ENCODE measurements at places on chromosomes 13 and 19.
A peak's percentile ranks its signal among the peaks of the same experiment; 100 is the strongest.

GRCh38 chr13:80160110-80160509 lies 180.8 kb downstream of the SPRY2 start:
- no peak for DNase-seq

GRCh38 chr13:20331419-20331818 lies 99.3 kb upstream of the GJB6 start:
- no peak for DNase-seq

GRCh38 chr13:73708393-73708985 lies 425.7 kb downstream of the KLF12 start:
- peak; percentile 67 for DNase-seq

DNA sequence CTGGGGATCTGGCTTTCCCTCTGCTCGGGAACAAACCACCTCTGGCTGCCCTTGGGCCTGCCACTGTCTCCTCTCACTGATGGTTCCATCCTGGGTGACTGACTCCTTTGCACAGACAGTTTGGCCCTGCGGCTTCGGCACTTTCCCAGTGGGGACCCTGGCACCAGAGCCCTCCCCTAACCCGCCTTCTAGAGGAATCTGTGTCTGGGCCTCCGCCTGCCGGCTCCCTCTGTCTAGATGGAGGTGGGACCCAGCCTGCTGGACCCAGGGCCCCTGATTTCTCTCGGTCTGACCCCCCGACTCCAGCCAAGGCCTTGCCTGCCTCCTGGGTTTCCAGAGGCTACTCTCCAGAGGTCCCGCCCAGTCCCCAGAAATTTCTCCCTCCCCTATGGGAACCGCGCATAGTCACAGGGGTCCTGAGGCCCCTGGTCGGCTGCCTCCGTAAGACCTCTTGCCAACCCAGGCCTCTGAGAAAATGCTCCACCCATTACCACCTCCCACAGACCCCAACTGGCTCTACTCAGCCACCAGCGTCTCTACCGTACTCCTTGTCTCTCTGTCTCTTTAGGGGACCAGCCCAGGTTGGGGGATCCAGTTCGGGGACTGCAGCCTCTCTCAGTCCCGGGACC lies 2.7 kb downstream of the CCDC106 start:
- DNase-seq, result no peak

DNA sequence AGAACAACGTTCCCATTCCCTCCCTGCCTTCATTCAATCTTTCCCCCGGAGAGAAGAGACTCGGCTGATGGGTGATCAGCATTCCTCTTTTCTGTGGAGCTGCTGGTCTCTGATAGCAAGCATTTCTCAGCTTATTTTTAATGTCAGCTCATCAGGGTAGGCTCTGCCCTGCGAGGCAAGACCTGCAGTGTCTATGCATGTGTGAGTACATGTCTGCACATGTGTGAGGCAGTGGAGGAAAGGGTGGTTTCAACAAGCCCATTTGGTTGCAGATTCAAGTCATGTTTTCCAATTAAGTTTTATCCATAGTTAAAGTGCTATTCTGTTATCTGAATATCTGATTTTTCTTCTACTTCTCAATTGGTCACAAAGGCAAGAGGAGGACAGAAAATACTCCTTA lies 19.5 kb downstream of the SLC10A2 start:
- no peak for DNase-seq

DNA sequence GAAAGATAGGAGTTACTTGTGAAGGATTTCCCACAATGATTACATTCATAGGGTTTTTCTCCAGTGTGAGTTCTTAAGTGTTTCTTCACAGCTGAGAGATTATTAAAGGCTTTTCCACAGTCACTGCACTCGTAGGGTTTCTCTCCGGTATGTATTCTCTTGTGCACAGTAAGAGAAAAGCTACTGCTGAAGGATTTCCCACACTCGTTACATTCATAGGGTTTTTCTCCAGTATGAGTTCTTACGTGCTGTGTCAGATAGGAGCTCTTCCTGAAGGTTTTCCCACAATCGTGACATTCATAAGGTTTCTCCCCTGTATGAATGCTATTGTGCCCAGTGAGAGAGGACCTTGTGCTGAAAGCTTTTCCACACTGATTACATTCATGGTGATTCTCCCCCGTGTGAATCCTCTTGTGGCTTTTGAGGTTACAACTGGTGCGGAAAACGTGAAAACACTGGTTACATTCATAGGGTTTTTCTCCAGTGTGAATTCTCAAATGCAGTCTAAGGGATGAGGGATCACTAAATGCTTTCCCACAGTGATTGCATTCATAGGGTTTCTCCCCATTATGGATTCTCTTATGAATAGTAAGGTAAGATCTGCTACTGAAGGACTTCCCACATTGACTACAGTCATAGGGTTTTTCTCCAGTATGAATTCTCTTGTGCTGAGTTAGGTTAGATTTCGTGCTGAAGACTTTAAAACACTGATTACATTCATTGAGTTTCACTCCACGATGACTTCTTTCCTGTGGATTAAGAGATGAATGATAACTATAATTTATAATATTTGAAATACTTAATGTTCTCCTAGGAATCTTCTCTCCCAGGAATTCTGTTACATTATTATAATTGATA lies 20.6 kb downstream of the ZNF558 start:
- DNase-seq, result peak; percentile 4

- no peak for DNase-seq
Observed at GRCh38 chr13:66950666-66951065, 279.5 kb downstream of the PCDH9 start.

DNA sequence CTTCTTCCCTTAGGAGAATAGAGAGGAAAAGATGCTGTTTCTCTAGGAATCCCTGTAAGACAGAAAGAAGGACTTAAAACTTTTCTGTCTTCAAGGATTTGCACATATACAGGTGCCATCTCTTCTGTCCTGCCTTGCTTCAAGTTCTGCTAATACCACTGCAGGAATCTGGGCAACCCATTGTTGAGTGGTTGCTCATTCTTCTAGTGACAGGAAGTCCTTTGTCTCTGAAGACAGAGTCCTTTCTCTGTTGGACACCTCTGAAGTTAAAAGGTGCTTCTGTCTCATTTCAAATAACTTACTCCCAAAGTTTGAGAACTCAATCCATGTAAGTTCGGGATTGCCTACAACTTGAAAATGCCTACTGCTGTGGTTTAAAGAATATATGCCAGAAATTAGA lies 114.4 kb upstream of the TMTC4 start:
- DNase-seq, result no peak

GRCh38 chr13:24905242-24905641 lies 141.3 kb downstream of the RNF17 start:
- DNase-seq, result peak; percentile 40

GRCh38 chr19:14361824-14362223 lies 19.4 kb upstream of the ADGRE5 start:
- no peak for DNase-seq

DNA sequence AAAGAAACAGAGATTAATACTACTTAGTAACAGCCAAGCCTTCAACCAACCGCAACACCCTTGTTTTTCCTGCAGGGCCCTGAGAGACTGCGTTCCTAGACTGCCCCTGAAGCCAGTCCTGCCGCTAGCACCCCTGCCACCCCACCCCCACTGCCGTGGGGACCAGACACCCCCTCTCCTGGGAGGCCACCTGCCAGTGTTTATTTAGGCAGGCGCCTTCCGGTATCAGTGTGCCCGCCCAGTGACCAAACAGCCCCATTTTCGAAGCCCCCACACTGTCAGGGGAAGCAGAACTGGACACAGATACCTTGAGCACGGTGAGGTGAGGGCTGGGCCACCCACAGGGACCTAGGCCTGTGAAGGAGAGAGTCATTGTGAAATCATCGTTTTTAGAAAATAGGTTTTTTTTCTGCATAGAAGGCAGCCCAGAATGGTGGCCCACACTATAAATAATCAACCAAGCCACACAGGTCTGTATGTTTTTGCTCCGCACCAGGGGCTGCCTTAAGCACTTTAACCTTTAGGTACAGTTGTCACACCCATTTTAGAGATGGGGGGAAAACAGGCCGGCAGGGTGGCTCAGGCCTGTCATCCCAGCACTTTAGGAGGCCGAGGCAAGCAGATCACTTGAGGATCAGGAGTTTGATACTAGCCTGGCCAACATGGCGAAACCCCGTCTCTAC lies 3.5 kb upstream of the TLE5 start:
- no peak for DNase-seq

GRCh38 chr19:52140032-52140710 lies 433 bp upstream of the ZNF616 start:
- DNase-seq, result no peak

DNA sequence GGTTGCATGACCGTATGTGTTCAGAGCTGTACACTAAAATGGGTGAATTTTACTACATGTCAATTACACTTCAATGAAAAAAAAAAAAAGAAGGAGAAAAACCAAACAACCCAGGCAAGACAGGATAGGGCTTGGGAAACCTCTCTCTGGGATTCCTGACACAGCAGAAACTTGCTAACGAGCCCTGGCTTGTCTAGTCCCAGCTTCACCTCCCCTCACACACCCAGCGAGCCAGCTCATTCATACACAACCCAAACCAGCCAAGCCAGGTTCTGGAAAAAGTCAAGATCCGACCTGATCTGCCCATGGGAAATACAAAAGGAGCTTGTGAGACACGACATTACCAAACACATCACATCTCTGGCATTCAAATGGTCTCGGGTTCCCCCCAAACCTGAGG lies 3.7 kb upstream of the TECR start:
- DNase-seq, result no peak

DNA sequence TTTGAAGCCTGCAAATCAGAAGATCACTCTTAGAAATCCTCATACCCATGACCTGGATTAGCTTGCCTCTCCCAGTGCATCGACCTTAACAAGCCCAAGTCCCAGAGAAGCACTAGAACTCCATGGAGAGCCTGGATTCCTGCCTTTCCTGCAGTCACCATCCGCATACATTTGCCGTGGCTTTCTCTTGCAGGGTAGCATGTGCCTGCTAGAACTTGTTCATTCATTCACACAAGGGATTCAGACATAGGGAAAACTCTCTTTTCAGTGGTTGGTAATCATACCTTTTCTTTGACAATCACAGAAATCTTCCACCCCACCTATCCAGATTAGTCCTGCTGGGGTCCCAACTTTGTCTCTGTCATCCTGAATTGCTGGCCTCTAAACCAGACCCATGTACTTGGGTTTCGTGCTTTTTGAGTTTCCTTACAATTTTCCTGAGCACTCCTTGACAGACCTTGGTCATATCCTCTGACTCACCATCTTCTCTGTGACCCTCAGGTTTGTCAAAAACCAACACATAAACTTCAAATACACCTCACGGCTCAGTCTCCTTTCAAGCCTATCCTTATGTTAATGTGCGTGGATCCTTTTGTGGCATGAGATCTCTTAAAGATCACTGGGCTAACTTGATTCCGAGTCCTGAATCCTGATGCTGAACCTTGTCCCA lies 355.0 kb downstream of the MYO16 start:
- no peak for DNase-seq

GRCh38 chr19:12597594-12597993 lies 13.0 kb downstream of the ZNF490 start:
- DNase-seq, result no peak

GRCh38 chr13:43232144-43232872 lies 208.9 kb downstream of the DNAJC15 start:
- DNase-seq, result peak; percentile 34

- DNase-seq, result peak; percentile 32
Observed at GRCh38 chr13:76980075-76980718, 11.7 kb upstream of the CLN5 start.

DNA sequence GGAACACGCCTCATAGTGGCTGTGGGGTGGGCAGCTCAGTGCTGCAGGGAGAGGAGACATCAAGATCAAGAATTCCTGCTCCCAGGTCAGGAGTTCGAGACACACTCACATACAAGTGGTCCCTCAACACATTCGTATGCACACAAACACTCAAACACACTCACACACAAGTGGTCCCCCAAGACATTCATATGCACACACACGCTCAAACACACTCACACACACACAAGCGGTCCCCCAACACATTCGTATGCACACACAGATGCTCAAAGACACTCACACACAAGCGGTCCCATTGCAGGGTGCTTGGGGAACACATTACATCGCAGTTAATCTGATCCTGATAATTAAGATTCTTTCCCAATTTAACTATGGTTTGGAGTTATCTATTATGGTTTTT lies 28.2 kb downstream of the FCGBP start:
- DNase-seq, result no peak

DNA sequence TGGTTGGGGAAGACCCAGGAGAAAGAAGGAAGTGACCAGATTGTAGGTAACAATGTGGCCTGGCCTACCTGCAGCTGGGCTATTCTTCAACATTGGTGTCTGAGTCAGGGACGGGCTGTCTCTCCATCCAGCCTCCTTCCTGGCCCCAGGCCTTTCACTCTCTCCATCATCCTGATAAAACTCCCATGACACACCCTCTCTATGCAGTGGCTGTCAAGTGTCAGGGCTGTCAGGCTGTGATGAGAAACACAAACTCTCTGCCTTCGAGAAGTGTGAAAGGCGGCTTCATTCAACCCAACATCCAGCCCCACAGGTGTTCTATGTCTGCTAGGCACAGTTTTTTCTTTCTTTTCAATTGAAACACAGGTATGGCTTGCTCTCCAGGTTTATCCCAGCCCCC lies 153.3 kb upstream of the VSTM2B start:
- no peak for DNase-seq

GRCh38 chr13:40640202-40640601 lies 26.2 kb downstream of the FOXO1 start:
- DNase-seq, result no peak

GRCh38 chr13:98013241-98013640 lies 59.8 kb downstream of the IPO5 start:
- no peak for DNase-seq

DNA sequence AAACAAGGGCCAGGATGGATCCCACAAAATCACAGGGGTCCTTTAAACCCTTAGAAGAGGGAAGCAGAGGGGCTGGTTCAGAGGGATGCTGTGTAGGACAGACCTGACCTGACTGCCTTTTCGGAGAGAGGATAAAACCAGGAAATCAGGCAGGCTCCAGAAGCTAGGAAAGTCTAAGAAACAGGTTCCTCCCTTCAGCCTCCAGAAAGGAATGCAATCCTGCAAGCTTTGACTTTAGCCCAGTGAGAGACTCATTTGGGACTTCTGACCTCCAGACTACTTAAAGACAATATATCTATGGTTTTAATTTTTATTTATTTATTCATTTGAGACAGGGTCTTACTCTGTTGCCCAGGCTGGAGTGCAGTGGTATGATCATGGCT lies 5.3 kb downstream of the RAB20 start:
- no peak for DNase-seq

All from AG10803 (cell line).